Amniotic stem cell (primary cell): ENCODE measurements at places on chromosomes 4 and X.

GRCh38 chr4:139744232-139744631 lies 78.6 kb downstream of the MGST2 start:
- no peak for DNase-seq

DNA sequence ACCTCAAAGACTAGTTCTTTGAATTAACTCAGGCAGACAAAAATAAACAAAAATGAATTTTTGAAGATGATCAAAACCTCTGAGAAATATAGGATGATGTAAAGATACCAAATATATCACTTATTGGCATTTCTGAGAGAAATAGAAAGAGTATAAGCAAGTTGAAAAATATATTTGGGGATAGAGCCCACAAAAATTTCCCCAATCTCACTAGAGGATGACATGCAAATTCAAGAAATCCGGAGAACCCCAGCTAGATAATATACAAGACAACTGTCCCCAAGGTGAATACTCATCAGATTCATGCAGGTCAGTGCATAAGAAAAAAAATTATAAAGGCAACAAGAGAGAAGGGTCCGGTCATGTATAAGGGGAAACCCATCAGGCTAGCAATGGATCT lies 129.1 kb downstream of the CXXC4 start:
- no peak for DNase-seq

- DNase-seq = peak; percentile 59
Observed at GRCh38 chr4:78864405-78865024, 74.7 kb downstream of the PAQR3 start.

GRCh38 chr4:170227928-170228327 lies 138.2 kb upstream of the AADAT start:
- no peak for DNase-seq

DNA sequence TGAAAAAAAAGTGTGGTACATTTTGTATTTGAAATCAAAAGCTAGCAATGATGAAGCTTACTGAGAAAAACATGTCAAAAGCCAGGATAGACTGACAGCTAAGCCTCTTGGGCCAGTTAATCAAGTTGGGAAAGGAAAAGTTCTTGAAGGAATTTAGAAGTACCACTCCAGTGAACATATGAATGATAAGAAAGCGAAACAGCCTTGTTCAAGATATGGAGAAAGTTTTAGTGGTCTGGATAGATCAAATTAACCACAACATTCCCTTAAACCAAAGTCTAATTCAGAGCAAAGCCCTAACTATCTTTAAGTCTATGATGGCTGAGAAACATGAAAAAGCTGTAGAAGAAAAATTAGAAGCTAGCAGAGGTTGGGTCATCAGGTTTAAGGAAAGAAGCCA lies 268.3 kb downstream of the PDHA2 start:
- no peak for DNase-seq

DNA sequence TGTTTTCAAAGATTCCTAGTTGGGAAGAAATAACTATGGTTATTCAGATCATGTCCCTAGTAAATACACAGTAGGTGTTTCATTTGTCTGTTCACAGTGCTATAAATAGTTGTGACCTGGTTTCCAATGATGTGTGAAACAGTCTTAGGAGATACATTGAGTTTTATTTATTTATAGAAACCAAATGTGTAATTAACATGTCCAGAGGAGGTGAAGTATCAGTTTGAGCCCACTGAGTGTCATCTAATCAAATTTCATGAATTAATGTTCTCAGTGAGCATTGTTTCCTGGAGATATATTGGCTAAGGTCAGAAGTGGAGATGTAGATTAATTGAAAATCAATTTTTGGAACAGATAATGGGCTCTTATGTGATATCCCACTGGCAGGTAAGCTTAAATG lies 996.3 kb downstream of the FSTL5 start:
- no peak for DNase-seq

- peak; percentile 45 for DNase-seq
Observed at GRCh38 chr4:180828455-180829018, 1414.7 kb upstream of the TENM3 start.

- no peak for DNase-seq
Observed at GRCh38 chrX:40240844-40241243, 143.1 kb upstream of the BCOR start.

- no peak for DNase-seq
Observed at GRCh38 chr4:158250321-158250720, 40.0 kb downstream of the TMEM144 start.

GRCh38 chr4:184782731-184783373 lies 42.9 kb downstream of the ACSL1 start:
- no peak for DNase-seq

DNA sequence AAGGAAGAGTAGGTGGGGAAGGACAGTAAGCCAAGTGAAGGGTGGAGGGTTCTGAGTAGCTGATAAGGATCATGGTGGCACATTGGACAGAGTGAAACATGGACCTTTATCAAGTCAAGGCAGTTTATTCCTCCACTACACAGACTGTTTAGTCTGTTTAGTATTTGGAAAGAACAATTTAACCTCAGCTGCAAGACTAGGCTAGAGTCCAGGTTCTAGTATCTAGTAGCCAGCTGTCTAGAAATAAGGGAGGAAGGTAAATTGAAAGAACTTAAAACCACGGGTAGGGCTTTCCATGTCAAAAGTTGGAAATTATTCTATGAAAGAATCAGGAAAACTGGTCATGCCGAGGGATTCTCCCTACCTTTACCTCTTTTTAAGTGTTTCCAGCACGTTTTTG lies 140.1 kb upstream of the MED14 start:
- DNase-seq = no peak

- DNase-seq = no peak
Observed at GRCh38 chr4:123113155-123113554, 190.8 kb upstream of the NUDT6 start.

- no peak for DNase-seq
Observed at GRCh38 chrX:15448010-15448639, 45.0 kb downstream of the PIR start.

GRCh38 chr4:153759407-153760316 lies at the start of gene RNF175:
Gene RNF175, minus strand, starts transcription at chr4:153760024. Its CDS starts 162 bp downstream, at chr4:153759862.
- no peak for DNase-seq

- DNase-seq = no peak
Observed at GRCh38 chrX:24603191-24603590, 44.0 kb downstream of the PCYT1B start.

DNA sequence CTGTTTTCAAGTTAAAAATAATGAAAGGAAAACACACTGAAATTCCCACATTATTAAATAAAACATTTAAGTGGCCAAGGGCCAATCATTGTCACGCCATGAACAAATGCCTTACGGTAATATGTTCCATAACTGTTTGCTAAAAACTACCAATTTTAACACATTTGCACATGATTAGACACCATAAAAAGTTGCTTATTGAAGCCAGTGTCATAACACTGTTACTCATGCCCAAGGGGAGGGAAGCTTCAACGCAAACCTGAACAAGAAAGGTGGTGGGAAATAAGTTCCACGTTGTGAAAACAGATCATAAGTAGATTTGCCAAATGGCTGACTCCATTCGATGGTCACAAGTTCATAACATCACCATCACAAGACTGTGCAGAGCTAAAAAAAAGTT lies 739.3 kb upstream of the FAM241A start:
- DNase-seq = no peak

DNA sequence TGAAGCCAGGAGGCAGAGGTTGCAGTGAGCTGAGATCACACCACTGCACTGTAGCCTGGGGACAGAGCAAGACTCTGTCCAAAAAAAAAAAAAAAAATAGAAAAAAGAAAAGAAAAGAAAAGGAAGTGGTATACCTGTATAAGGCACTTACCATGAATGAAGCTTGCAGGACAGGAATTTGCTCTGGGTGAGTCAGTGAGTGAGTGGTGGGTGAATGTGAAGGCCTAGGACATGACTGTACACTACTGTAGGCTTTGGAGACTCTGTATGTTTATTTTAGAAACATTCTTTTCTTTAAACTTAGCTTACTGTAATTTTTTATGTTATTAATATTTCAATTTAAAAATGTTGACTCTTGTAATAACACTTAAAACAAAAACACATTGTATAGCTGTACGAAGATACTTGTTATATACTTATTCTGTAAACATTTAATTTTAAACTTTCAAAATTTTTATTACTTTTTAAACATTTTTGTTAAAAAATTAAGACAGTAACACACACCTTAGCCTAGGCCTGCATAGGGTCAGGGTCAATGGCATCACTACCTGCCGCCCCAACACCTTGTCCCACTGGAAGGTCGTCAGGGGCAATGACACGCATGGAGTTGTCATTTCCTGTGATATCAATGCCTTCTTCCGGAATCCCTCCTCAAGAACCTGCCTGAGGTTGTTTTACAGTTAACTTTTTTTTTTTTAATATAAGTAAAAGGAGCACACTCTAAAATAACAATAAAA lies 78.7 kb downstream of the CLNK start:
- peak; percentile 24 for DNase-seq

DNA sequence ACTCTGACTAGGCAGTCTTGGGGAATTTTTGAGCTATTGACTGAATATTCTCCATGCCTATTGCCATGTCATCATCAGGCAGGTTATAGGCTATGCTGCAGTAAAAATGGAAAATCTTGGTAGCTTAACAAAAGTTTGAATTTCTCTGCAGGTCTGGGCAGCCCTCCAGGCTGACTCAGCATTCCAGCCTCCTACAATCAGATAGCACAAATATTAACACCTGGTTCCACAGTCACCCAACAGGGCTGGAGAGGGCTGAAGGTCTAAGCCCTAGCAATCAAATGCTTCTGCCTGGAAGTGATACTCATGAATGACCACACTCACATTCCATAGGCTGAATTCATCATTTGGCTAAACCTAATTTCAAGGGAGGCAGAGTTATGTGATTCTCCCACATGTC lies 9.6 kb upstream of the PPP3CA start:
- peak; percentile 71 for DNase-seq

- DNase-seq = no peak
Observed at GRCh38 chr4:119337010-119337409, 15.1 kb upstream of the FABP2 start.

- no peak for DNase-seq
Observed at GRCh38 chr4:110623718-110624397, 981 bp upstream of the PITX2 start.

DNA sequence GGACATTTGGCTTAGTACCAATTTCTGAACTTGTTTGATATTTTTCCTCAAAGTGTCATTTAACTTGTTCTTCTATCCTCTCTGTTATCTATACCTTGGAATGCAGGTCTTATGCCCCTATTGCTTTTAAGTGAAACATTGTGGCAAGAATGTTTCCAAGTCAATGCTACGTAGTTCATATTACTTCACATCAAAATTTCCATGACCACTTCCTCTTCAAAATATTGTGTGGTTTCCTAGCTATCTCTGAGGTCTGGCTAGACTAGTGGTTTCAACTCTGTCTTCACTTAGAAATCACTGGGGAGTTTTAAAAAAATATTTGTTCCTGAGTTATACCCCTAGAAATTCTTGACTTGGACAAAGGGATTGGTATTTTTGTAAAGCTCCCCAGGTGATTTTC lies 20.2 kb upstream of the RASGEF1B start:
- DNase-seq = no peak

DNA sequence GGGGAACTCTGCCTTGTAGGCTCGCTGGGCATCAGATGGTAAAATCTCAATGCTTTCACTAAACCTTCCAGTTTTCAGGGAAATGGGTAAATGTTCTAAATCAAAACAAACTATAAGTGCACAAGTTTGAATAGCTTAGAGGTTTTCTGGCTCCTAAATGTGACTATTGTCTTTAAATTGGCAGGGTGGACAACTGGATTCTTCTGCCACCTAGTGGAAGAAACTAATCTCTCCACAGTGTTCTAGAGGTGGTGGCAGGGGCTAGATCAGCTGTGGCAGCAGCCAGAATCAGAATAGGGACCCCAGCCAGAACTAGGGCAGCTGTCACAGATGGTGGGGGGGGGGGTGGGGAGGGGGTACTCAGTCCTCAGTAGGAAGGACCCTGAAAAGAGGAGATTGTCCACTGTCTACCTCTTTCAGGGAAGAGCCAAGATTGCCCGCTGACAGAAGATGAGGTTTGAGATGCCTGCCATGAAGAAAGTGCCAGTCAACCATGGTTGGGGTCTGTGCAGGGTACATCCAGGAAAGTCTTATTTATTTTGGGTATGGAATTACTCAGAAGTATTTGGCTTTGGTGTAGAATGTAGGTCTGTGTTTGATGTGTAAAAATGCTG lies 201.4 kb downstream of the CCNG2 start:
- no peak for DNase-seq

DNA sequence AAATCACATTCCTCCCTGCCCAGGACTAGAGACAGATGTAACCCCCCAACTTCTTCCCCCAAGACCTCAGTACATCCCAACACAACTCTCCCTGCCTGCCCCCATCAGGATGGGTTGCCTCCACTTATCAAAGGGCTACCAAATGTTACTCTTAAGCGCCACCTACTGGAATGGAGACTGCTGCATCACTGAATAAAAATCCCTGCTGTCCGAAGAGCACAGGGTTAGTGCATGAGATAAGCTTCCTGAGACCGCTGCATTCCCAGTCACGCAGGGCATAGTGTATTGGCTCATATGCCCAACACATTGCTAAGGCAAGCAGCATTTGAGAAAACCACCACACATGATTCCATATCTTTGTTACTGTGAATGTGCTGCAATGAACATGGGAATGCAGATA lies 544.5 kb downstream of the PPP4R3C start:
- no peak for DNase-seq

GRCh38 chr4:182179105-182179504 lies 64.1 kb upstream of the TENM3 start:
- DNase-seq = peak; percentile 8

GRCh38 chr4:123102897-123103471 lies 180.6 kb upstream of the NUDT6 start:
- DNase-seq = no peak

- no peak for DNase-seq
Observed at GRCh38 chrX:41250867-41251266, 83.1 kb upstream of the DDX3X start.

GRCh38 chrX:20421697-20422096 lies 155.0 kb upstream of the RPS6KA3 start:
- no peak for DNase-seq

- no peak for DNase-seq
Observed at GRCh38 chrX:39497702-39498265, 600.0 kb downstream of the BCOR start.

DNA sequence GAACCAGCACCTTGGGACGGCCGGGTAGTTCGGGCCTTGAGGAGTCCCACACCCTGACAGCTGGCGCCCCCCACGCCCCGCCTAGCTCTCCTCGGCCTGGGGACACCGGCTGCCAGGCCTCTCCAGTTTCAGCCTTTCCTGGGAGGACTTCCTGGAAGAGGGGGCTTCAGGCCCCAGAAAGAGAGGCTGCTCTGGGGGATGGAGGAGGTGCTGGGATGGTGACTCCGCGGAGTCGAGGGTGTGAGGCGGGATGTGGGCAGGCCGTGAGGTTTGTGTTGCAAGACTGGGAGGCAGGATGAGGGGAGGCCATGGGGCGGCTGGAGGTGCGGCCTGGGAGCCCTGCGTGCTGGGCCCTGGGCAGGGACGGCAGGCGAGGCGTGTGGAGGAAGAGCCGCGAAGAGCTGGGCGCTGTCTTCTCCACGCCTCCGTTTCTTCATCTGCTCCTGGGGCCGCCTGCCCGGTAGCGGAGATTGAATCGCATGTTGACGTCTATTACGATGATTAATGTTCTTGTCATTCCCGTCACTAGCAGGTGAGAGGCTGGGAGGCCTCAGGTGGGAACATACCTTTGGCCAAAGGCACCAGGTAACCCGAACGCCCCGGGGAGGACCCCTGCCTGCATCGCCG lies 918 bp upstream of the FGFRL1 start:
- DNase-seq = no peak

- DNase-seq = no peak
Observed at GRCh38 chr4:99723612-99724011, 66.0 kb upstream of the C4orf54 start.

GRCh38 chr4:153318696-153319320 lies 25.7 kb upstream of the MND1 start:
- no peak for DNase-seq

GRCh38 chr4:168995537-168996295 lies 14.3 kb downstream of the CBR4 start:
- DNase-seq = no peak

- DNase-seq = no peak
Observed at GRCh38 chrX:13990126-13990800, 39.4 kb downstream of the GEMIN8 start.
